ENCODE measurements at places on chromosomes 3 and 15.

DNA sequence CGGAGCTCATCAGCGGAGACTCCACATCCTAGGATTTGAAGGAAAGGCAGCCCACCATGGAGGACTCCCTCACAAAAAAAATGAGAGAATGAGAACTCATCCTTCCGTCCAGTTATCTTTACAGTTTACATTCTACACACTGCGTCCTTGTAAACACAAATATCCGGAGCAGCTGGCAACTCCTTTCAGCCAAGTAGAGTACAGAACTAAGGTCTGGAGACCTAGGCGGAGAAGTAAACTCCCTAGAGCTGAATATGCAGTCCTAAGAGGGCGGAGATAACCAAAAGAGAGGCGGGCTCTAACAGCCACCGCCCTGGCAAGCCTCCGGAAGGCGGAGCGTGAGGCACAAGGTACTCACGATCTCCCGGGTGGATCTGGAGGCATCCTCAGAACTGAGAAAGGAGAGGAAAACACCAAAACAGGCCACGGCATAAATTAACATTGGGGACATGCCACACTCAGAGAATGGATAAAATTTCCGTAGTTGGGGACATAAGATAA is 924 bp upstream of the SIN3A start:
- peaks cover 21% of the 10 kb centered on the region for H3K4me1 ChIP-seq
- DNase-seq: peak; percentile 55
- no peaks in the 10 kb centered on the region for H3K36me3 ChIP-seq
- H3K27me3 ChIP-seq: no peaks in the 10 kb centered on the region

GRCh38 chr3:129130291-129130813 is 8.7 kb upstream of the RAB43 start:
- no peak overlapping the region for H3K27ac ChIP-seq
- no peaks in the 10 kb centered on the region for H3K27me3 ChIP-seq
- peaks cover 62% of the 10 kb centered on the region for H3K36me3 ChIP-seq
- no peak overlapping the region for H3K4me3 ChIP-seq

- no peaks in the 10 kb centered on the region for H3K36me3 ChIP-seq
- no peak for DNase-seq
- H3K4me1 ChIP-seq: no peaks in the 10 kb centered on the region
- no peak overlapping the region for H3K4me3 ChIP-seq
- H3K27ac ChIP-seq: no peak overlapping the region
- no peaks in the 10 kb centered on the region for H3K27me3 ChIP-seq
Measured at GRCh38 chr3:24521420-24522145, 26.9 kb upstream of the THRB start.

DNA sequence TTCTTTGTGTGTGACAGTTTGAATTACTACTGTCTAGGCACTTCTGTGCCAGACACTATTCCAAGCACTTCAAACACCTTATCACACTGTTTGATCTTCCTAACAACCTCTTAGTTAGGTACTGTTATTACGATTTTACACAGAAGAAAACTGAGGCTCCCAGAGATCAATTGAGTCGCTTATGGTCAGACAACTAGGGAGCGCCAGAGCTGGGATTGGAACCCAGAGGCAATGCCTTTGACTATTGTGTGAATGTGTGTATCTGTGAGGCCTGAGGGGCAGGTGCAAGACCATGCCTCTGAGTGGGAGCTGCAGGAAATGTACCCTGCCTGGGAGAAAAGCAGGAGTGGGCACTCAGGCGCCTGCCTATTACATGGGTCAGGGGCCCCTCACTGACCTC is 1.8 kb downstream of the TRH start:
- no peak for DNase-seq
- peaks cover 23% of the 10 kb centered on the region for H3K27me3 ChIP-seq
- peaks cover 8% of the 10 kb centered on the region for H3K4me1 ChIP-seq

DNA sequence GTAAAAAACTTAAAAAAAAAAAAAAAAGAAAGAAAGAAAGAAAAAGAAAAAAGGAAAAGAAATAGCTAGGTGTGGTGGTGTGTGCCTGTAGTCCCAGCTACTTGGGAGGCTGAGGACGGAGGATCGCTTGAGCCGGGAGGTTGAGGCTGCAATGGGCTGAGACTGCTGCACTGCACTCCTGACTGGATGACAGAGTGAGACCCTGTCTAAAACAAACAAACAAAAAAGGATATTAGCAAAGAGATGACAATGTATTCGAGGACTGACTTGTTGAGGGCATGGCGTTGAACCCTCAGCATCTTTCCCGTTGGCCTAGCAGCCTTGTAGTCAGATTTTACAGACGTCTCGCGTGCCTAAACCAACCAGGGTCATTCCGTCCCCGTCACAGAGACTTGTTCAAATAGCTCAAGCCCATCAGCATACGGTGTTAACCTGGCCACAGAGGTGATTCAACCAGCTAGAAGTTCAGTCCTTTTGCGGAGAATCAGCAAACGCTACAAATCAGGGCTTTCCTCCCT is 528 bp upstream of the NIT2 start:
- DNase-seq: no peak
- H3K4me3 ChIP-seq: peak overlapping the region; percentile 64
- no peaks in the 10 kb centered on the region for H3K27me3 ChIP-seq
- peaks cover 11% of the 10 kb centered on the region for H3K4me1 ChIP-seq
- H3K27ac ChIP-seq: peak overlapping the region; percentile 59
- peaks cover 1% of the 10 kb centered on the region for H3K36me3 ChIP-seq

DNA sequence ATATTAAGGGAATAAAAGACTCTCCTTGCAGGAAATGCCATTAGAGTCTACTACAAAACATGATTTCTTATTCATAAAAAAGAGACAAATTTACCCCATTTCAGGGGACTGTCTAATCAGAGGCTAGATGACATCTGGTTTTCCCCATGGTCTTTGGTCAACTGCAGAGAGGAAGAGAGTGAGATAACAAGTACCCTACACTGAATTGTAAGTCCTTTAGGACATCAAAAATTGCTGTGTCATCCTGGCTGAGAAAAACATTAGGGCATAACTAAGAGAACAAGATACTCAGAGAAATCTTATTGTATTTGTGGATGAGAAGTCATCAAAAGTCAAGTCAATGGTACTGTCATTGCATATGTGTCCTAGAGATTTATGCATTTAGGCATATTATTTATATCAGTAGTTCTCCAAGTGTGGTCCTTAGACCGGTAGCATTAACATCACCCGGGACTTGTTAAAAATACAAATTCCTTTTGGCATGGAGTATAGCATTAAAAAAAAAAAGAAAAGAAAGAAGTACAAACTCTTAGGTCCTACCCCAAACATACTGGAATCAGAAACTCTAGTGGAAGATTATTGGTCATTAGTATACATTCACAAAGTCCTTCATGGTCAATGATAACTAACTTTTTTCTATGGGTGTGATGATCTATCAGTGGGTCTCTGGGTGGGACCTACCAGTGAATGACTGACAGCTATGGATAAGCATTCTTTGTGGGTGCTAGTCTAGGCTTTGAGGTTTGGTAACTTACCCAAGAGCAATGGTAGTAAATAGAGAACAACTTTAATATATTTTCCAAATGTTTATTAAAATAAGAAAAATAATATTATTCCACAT is 29.0 kb upstream of the TBC1D5 start:
- H3K4me1 ChIP-seq: peaks cover 3% of the 10 kb centered on the region
- H3K36me3 ChIP-seq: no peaks in the 10 kb centered on the region
- H3K4me3 ChIP-seq: no peak overlapping the region
- no peaks in the 10 kb centered on the region for H3K27me3 ChIP-seq
- no peak for DNase-seq
- H3K27ac ChIP-seq: no peak overlapping the region

DNA sequence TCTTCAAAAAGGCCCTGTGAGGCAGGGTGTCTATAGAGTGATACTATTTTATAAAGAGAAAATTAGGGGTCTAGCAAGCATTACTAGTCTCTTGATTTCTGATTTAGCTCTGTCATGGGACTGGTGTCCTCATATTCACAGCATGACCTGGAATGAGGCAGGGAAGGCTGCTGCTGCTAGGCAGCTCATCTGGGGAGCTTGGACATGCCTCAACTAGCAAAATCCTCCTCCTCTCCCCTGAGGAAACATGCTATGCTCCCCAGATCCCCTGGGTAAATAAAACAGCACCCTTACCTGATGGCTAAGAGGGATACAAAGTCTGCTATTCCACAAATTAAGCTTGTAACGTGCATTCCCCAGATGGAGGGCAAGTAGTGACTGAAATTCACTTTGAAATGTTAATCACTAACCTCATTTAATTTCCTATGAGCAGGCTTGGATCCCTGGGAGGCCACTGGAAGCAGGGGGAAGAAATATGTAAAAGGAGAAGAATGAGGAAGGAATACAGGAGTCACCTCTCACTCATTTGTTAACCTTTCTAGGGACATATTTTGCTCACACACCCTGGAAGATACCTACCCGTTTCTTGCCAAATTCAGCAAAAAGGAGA is 709.4 kb downstream of the SQOR start:
- no peaks in the 10 kb centered on the region for H3K4me1 ChIP-seq
- no peak overlapping the region for H3K27ac ChIP-seq
- H3K36me3 ChIP-seq: no peaks in the 10 kb centered on the region
- H3K27me3 ChIP-seq: no peaks in the 10 kb centered on the region
- no peak for DNase-seq
- H3K4me3 ChIP-seq: no peak overlapping the region

GRCh38 chr3:179263134-179263533 is 12.2 kb upstream of the KCNMB3 start:
- H3K4me1 ChIP-seq: no peaks in the 10 kb centered on the region
- DNase-seq: no peak
- H3K27ac ChIP-seq: no peak overlapping the region
- no peak overlapping the region for H3K4me3 ChIP-seq

- H3K27ac ChIP-seq: no peak overlapping the region
- H3K27me3 ChIP-seq: no peaks in the 10 kb centered on the region
- H3K4me3 ChIP-seq: no peak overlapping the region
- DNase-seq: no peak
Measured at GRCh38 chr3:72329354-72329753, 518.9 kb downstream of the SHQ1 start.

DNA sequence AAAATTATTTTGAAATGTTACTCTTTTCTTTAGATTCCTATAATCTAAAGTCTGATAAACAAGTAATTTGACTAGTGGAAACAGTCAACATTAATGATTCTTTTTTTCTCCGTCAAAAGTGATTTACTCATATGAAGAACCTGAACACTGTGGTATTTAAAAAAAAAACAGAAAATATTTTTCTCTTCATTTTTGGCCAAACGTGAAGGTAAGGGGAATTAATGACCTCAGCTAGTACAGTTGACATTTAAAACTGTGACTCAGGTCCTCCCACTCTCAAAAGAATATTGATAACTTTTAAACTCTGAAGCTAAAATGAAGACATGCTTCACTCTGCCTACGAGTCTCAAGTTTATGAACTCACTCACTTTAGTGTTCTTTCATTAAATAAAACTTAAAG is 34.5 kb downstream of the TIGIT start:
- no peaks in the 10 kb centered on the region for H3K27me3 ChIP-seq
- no peak overlapping the region for H3K27ac ChIP-seq
- no peak overlapping the region for H3K4me3 ChIP-seq
- no peaks in the 10 kb centered on the region for H3K36me3 ChIP-seq

DNA sequence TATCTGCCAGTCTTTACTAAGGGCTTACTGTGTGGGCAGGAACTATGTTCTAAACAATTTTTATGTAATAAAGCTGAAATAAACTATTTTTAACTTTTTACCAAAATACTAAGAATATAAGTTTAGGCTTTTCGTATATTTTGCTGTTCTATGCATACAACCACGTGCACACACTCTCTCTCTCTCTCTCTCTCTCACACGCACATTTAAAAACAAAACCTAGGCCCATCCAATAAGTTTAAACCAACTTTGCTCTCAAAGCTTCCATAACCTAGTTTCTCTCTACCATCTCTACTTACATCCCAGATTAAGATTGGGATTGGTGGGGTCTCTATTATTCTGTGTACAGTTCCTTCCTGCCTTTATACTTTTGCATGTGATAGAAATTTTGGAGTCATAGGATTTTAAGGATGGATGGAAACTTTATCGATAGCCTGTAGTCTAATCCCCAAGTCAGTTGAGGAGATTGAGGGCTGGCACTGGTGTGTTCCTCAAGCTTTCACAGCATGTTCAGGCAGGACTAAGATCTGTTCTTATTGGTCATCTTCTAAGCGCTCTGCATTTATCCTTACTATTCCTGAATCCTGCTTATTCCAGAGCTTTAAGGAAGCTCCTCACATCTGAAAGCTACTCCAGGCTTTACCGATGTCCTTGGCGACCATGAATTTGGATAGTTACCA is 1.8 kb downstream of the GPR171 start:
- peaks cover 10% of the 10 kb centered on the region for H3K36me3 ChIP-seq
- H3K4me3 ChIP-seq: peak overlapping the region; percentile 53
- DNase-seq: no peak
- H3K27me3 ChIP-seq: no peaks in the 10 kb centered on the region
- H3K4me1 ChIP-seq: peaks cover 29% of the 10 kb centered on the region
- H3K27ac ChIP-seq: peak overlapping the region; percentile 72

DNA sequence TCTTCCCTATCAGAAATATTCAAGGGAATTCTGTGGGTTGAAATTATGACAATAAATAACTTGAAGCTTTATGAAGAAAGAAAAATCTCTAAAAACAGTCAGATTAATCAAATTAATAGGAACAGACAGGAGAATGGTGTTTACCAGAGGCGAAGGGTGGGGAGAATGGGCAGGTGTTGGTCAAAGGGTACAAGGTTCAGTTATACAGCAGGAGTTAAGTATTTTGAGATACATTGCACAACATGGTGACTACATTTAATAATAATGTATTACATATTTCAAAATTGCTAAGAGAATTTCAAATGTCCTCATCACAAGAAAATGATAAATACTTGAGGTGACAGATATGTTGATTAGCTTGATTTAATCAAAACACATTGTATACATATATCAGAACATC is 18.6 kb downstream of the SPCS1 start:
- H3K27me3 ChIP-seq: no peaks in the 10 kb centered on the region
- no peak overlapping the region for H3K27ac ChIP-seq
- H3K36me3 ChIP-seq: no peaks in the 10 kb centered on the region
- DNase-seq: no peak
- H3K4me3 ChIP-seq: no peak overlapping the region

DNA sequence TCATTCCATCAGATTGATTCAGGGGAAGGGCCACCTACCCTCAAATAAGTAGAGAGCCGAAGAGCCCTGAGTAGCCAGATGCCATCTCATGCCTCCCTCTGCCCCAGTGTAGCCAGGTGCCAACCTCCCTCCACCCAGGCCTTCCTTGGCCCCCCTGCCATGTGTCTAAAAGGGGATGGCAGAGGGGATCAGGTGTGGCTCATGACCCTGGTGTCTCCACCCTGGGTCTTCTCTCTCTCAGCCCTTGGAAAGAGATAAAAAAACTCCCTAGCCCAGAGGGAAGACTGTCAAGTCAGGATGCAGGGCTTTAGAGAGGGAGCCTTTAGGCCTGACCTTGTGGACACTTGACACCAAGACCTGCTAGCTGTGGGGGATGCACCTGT is 5.2 kb downstream of the GRM2 start:
- H3K27me3 ChIP-seq: no peaks in the 10 kb centered on the region
- DNase-seq: no peak
- no peaks in the 10 kb centered on the region for H3K36me3 ChIP-seq
- H3K4me1 ChIP-seq: no peaks in the 10 kb centered on the region

GRCh38 chr3:122660297-122660974 is 20.2 kb upstream of the PARP14 start:
- H3K4me1 ChIP-seq: no peaks in the 10 kb centered on the region
- no peaks in the 10 kb centered on the region for H3K27me3 ChIP-seq
- no peaks in the 10 kb centered on the region for H3K36me3 ChIP-seq
- no peak overlapping the region for H3K27ac ChIP-seq
- DNase-seq: no peak
- H3K4me3 ChIP-seq: no peak overlapping the region
